Left cardiac atrium (tissue), 4 donors: ENCODE measurements at places on chromosomes 5 and 9. TPM values are rescaled to one million over a fixed set of nuclear protein-coding genes. Genes with fewer than 3 reads are reported as not detected.

The SPATA31C1 gene
- not detected for total RNA-seq

The TRPM6 gene
- total RNA-seq: 0.71 TPM

The SYK gene
- 10.3 TPM for total RNA-seq

The PCDHGB7 gene
- total RNA-seq: 7.6 TPM

The ANKRD31 gene
- total RNA-seq: 0.06 TPM

The ADRB2 gene
- 3.3 TPM for total RNA-seq

The SLC34A1 gene
- total RNA-seq: not detected

The PRR16 gene
- 4.7 TPM for total RNA-seq

The FOXI1 gene
- not detected for total RNA-seq

The NEUROG1 gene
- not detected for total RNA-seq

The OR5C1 gene
- total RNA-seq: not detected

The GGTA1 gene
- 19.3 TPM for total RNA-seq

The ALDH1A1 gene
- total RNA-seq: 24.3 TPM

The ANKHD1 gene
- 67.5 TPM for total RNA-seq
